ENCODE measurements at places on chromosomes 5 and 9. TPM values are rescaled to one million over a fixed set of nuclear protein-coding genes. Genes with fewer than 3 reads are reported as not detected.

DNA sequence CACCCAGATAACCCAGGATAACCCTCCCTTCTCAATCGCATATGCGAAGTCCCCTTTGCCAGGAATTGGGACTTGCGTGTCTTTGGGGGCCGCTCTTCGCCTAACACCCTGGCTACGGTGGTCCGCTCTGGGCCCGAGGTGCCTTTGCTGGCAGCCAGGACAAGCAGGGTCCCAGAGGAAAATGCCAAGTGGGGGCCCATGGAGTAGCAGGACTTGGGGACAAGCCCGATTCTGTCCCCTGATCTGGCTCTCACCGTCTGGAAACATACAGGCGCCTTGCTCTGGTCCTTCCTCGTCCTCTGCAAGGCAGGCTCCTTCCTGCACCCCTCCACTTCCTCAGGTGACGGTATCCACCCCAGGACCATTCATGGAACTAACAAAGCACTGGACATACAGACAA lies 78.1 kb upstream of the UNC5A start:
- DNase-seq: no peak

DNA sequence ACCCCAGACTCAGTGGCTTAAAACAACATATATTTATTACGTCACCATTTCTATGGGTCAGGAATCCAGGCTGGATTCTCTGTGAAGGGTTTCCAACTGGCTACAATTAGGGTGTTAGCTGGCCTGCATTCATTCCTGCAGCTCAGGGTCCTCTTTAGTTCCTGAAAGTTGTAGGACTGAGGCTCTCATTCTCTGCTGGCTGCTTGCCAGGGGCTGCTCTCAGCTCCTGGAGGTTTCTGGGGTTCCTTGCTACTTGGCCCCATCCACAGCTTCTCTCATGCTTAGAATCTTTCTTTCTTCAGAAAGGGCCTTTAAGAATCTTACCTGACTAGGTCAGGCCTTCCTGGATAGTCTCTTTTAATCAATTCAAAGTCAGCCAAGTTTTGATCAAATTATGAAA lies 424.6 kb downstream of the GADD45G start:
- DNase-seq: no peak

GRCh38 chr5:154278908-154279307 lies 88.4 kb downstream of the GALNT10 start:
- DNase-seq: no peak

GRCh38 chr5:174342696-174343095 lies 297.2 kb downstream of the NSG2 start:
- no peak for DNase-seq

DNA sequence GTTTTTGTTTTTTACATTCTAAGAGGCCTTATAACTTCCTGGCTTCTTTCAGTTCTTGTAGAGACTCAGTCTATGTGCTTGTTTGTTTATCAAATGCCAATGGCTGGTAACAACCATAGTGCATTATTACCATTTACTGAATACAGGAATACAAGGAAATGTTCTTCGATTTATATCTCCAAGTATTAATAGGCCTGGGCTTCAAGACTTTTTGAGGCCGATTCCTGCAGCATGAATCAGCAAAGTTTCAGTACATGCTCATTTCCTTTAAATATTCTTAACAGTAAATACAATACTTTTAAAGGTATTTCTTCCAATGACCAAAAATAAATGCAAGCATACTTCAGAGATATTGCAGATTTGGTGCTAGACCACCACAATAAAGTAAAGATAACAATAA lies 535.3 kb downstream of the EFNA5 start:
- DNase-seq: no peak

GRCh38 chr5:59107692-59108091 lies 524.8 kb downstream of the RAB3C start:
- no peak for DNase-seq

FLT4 gene
- 0.17 TPM for total RNA-seq

CYSRT1 gene
- total RNA-seq: 2.1 TPM

BSPRY gene
- total RNA-seq: not detected

Data from glutamatergic neuron (in vitro differentiated cells).